ENCODE measurements at places on chromosomes 7 and 10.
A peak's percentile ranks its signal among the peaks of the same experiment; 100 is the strongest.

DNA sequence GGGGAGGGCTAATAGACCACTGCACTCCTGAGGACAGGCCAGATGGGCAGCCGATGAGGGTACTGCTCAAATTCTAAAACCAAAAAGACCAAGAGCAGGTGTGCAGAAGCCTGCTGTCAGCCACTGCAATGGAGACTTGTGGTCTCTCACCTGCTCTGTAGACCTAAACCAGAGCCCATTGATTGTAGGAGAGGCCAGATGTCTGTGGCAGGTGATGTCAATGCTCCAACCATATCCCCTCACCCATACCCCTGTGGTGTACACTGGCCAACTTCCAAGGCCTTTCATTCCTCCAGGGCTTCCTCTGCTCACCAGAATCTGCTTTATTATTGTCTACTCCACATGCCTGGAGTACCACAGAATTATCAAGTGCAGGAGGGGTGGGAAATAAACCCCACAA, 116.9 kb upstream of the CHST15 start:
- no peak for DNase-seq

DNA sequence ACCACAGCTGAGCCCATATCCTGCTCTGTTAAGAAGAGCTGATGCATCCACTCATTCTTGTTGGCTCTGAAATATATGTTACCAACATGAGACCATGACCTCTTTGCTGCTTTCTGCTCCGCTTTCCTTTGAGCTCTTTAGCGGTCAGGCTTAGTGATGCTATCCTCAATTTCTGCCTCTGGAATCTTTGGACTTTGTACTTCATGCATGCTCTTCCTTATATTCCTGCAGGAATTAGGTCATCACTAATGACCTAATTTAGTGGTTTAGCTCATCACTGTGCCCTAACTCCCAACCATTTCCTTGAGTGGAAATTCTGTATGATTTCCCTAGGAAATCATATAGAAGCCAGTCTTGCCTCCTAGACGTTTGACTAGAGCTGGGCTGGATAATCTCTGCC, 119.5 kb downstream of the AOAH start:
- no peak for DNase-seq

- DNase-seq, result no peak
These were observed 129.1 kb upstream of the BTBD16 start for GRCh38 chr10:122141821-122142640.

GRCh38 chr10:119253433-119254174, 46.2 kb downstream of the GRK5 start:
- no peak for DNase-seq

GRCh38 chr7:10022957-10023356, 950.7 kb upstream of the PHF14 start:
- DNase-seq, result no peak

- no peak for DNase-seq
These were observed 87.8 kb downstream of the CCSER2 start for GRCh38 chr10:84416245-84416555.

DNA sequence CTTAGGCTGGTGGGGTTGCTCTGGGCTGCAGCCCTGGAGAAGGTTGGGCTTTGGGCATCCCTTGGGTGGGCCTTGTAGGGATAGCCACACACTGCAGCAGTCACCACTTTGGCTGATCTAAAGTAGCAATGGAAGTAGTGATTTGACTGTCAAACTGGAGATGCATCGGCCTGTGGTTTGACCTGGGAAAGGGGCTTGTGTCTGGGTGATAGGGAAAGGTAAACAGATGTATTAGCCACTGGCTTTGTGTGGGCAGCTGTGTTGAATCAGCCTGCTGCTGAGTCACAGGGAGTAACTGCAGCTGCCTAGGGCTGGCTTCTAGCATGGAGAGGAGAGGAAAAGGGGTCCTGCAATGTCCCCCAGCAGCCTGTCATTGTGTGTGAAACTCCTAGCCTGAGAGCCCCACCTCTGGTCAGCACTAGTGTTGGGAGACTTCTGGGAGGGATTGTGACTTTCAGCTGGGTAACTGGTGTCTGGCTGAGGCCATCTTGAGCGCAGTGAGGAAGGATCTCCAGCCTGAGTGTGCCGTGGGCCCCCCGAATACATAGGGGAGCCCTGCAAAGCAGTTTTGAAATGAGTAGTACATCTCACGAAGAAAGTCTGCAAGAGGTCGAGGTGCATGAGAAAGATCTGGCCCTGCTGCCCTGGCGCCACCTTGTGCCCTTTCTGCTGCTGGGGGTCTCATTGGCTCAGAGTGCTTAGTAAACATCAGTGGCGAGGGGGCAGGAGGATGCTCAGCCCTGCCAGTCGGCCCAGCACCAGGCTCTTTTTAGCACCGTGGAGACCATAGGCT, 117.3 kb downstream of the FANK1 start:
- no peak for DNase-seq

- peak; percentile 42 for DNase-seq
These were observed 36.8 kb downstream of the MYOF start for GRCh38 chr10:93445097-93445960.

DNA sequence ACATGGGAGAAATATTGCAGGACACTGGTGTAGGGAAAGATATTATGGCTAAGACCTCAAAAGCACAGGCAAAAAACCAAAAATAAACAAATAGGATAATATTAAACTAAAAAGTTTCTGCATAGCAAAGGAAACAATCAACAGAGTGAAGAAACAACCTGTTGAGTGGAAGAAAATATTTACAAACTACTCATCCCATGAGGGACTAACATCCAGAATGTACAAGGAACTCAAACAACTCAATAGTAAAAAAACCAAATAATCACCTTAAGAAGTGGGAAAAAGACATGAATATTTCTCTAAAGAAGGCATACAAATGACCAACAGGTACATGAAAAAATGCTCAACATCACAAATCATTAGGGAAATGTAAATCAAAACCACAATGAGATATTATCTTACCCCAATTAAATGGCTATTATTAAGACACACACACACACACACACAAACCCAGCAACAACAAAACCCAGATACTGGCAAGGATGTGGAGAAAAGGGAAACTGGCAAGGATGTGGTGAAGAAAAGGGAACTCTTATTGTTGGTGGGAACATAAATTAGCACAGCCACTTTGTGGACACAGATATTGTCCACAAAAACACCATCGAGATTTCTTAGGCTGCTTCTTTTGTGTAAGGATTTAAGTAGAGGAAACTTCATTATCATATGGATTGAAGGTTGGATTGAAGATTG, 9.8 kb upstream of the RAB18 start:
- no peak for DNase-seq

GRCh38 chr7:133830081-133830480, 297.1 kb upstream of the LRGUK start:
- no peak for DNase-seq

DNA sequence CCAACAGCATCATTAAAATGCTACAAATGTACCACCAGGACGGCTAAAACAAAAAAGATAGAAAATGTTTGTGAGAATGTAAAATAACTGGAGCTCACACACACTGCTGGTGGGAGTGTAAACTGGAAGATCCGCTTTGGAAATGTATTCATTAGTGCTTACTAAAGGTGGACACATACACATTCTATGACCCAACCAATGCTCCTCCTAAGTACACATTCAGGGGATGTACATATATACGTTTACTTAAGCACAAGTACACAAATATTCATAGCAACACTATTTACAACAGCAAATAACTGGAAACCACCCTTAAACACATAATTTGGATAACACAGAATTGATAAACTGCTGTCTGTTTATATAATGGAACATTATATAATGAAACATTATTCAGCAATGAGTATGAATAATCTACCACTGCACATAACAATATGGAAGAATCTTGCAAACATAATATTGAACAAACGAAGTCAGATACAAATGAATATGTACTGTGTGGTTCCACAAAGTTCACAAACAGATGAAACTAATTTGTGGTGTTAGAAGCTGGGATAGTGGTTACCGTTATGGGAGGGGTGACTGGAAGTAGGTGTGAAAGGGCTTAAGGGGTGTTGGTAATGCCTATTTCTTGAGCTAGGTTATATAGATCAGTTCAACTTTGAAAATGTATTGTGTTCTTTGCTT, 52.1 kb downstream of the STRA8 start:
- DNase-seq, result no peak

GRCh38 chr10:131183546-131184045, 127.9 kb downstream of the TCERG1L start:
- no peak for DNase-seq

GRCh38 chr7:81478664-81479063, 291.2 kb downstream of the HGF start:
- no peak for DNase-seq

- DNase-seq, result no peak
These were observed 209.6 kb upstream of the SH2B2 start for GRCh38 chr7:102077081-102077480.

- no peak for DNase-seq
These were observed 39.5 kb downstream of the CNNM1 start for GRCh38 chr10:99368646-99369045.

DNA sequence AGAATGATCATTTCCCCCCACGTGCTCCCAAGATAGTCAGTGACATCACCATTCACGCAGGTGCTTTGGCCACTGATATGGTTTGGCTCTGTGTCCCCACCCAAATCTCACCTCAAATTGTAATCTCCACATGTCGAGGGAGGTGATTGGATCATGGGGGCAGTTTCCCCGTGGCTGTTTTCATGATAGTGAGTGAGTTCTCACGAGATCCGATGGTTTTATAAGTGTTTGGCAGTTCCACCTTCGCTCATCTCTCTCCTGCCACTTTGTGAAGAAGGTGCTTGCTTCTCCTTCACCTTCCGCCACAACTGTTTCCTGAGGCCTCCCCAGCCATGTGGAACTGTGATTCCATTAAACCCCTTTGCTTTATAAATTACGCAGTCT, 205.4 kb upstream of the SH2B2 start:
- DNase-seq, result no peak

- no peak for DNase-seq
These were observed 548.0 kb downstream of the CCSER2 start for GRCh38 chr10:84876116-84876999.

DNA sequence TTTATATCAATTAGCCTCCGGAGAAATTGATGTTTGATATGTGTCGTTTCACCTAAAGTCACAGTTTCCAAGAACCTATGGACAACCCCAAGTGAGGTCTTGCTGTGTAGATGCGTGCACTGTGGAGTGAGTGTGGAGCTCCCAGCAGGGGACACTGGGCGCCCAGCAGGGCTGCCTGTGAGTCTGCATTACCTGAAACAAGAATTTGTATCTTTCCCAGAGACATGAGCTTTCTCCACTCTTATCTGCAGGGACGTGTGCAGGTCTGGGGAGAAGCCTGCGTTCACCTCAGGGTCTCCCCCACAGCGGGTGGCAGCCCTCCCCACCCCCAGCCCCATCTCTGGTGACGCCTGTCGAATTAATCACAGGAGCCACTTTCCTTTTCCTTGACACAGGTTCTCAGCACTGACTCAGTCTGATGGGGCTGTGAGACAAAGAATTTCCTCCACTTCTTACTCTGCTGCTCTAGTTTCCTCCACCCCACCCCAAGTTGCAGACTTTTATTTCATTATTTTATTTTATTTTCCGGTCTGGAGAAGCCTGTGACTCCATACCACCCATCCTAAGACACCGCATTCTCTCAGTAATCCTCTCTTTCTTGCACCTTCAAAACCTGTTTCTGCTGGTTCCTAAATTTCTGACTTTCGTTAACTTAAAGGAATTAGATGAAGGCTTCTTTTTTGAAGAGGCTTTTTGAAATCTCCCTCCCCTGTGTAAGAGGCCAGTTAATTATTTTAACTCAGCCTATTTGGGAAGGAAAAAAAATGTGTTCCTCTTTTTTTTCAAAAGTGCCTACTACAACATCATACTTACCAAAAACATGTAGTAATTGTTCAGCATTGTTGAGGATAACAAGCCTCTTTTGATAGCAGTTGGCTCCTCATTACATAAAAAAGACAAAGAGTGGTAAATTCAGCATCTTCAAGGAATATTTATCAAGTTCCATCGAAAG, 17.0 kb upstream of the INSIG1 start:
- DNase-seq, result no peak

DNA sequence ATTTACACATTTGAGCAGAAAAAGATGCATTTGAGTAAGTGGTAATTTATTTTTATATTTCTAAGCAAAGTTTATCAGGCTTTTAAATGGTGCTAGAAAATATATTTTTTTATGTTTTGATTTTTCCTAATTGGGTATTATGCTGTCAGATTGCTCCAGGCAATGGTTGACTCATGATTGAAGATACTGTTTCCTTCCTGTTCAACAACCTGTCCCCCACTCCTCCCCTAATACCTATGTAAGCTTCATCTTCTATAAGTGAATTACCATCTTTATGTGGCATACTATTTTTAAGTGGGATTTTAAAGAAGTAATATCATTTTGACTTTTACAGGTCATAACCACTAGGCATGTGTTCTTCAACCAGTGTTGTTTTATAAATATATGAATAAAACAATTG, 21.4 kb downstream of the TSPAN13 start:
- no peak for DNase-seq

DNA sequence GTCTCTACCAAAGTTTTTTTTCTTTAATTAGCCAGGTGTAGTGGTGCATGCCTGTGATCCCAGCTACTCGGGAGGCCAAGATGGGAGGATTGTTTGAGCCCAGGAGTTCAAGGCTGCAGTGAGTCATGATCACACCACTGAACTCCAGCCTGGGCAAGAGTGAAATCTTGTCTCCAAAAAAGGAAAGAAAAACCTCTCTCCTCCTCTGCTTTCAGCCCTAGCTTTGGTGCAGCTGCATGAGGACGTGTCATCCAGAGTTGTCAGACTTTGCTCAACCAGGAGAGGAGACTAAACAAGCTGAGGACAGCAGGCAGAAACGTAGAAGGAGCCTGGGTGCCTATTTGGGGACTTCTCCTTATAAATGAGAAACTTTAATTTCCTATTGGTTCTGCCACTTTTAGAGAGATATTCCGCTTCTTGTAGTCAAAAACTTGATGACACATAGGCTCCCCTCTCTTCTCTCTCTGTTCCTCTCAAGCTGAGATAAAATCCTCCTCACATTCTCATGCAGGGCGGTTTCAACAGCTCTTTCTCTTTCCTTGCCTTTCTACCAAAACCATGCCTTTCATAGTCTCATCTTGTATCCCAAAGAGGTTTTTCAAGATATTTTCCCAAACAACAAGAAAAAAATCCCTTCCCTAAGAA, 205.4 kb downstream of the ARHGAP12 start:
- DNase-seq, result no peak

- no peak for DNase-seq
These were observed 1.2 kb downstream of the HIPK2 start for GRCh38 chr7:139776486-139777132.

- DNase-seq, result no peak
These were observed 6.0 kb downstream of the PDGFA start for GRCh38 chr7:513521-514166.

DNA sequence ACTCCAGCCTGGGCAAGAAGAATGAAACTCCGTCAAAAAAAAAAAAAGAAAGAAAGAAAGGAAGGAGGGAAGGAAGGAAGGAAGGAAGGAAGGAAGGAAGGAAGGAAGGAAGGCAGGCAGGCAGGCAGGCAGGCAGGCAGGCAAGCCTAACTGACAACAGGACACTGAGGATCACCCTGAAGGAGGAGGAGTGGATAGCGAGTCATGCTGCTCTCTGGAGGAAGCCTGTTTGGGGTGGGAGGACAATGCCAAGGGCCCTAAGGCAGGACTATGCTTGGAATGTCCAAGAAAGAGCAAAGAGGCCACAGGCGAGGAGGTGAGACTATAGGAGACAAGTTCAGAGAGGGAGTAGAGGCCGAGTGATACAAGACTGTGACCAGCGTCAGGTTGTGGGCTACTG, 107.0 kb upstream of the PARD3 start:
- DNase-seq, result no peak
